NCI-H1092 (cell line): ENCODE measurements at places on chromosomes 2 and 18.

- no peak for DNase-seq
These were observed at the start of gene CD28 for GRCh38 chr2:203706403-203706802. Gene CD28, plus strand, starts transcription at chr2:203706639. Its CDS starts 58 bp downstream, at chr2:203706697.

GRCh38 chr18:27808683-27809082, 368.2 kb downstream of the CDH2 start:
- no peak for DNase-seq

- DNase-seq, result no peak
These were observed 30.3 kb upstream of the ACYP2 start for GRCh38 chr2:54085069-54085468.

DNA sequence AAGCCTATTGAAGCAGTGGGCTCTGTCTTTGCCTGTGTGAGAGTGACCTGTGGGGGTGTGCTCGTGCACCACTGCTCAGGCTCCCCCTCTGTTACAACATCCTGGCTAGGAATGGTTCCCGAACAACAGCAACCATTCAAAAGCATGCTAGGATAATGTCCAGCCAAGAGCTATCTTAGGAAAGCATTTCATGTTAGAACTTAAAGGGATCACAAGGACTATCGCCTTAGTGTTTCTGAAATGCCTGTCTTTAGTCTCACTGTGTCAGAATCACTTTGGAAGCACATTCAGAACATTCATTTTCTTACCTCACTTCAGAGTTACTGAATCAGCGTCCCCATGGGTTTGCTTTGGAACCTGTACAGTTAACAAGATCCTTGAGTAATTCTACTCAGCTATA, 134.9 kb upstream of the DSEL start:
- DNase-seq, result no peak

DNA sequence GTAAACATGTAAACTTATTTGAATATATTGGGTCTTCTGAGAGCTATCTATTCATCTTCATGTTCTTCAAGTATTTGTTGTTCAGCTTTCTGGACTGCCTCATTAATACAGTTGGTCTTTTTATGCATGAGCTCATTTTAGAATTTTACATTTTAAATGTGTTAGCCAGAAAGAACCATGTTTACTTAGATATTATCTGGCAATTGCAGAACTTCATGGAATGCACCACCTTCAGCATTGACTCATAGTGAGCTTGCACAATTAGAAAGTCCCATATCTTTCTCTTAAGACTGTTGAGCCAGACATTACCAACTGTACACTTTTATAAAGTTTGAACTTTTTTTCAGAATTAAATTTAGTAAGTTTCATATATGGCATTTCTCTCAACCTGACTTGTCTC, 536.7 kb downstream of the RIT2 start:
- DNase-seq, result no peak

GRCh38 chr2:158359846-158360245, 96.7 kb downstream of the CCDC148 start:
- DNase-seq, result no peak

- no peak for DNase-seq
These were observed 65.1 kb downstream of the MAPK4 start for GRCh38 chr18:50624981-50625380.

GRCh38 chr18:6613581-6613980, 115.9 kb upstream of the ARHGAP28 start:
- no peak for DNase-seq

DNA sequence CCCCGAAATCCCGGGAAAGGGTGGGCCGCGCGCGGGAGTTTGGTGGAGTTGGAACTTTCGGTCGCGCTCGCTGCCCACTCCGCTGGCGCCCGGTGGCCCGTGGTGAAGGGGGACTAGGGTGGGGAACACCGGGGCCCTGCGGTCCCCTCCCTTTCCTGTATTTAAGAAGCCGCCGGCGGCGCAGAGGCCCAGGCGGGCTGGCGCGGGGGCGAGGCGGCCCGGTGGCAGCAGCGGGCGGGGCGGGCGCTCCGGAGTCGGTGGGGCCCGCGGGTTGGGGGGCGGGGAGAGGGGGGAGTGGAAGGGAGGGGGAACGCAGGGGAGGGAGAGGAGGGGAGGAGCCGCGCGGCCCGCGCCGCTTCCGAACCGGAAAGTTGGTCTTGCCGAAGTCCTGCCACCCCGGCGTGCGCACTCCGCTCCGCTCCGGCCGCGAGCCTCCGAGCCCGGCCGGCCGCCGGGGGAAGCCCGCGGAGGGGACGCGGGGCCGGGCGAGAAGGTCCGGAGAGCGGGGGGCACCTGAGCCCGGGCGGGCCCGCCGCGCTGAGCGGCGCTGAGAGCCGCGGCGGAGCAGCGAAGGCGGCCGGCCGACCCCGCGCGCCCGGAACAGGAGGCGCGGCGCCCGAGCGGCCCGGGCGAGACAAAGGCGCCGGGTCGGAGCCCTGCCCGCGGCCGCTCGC, 425 bp upstream of the SALL3 start:
- no peak for DNase-seq

- no peak for DNase-seq
These were observed 449.5 kb upstream of the PKDCC start for GRCh38 chr2:41598161-41598894.

DNA sequence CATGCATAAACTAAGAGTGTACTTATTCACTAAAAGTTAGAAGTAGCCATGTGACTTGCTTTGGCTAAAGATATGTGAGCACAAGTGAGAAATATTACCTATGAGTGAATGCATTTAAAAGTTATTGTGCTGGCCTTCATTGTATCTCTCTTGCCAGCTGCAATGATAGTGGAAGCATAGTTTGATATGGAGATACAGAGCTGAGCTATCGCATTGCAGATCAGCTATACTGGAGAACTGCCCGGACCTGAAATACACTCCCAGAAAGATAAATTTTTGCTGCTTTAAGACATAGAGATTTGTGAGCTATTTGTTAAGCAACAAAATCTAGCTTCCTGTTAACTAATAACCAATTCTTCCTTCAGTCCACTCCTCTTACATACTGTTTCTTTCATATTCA, 571.1 kb downstream of the CPS1 start:
- no peak for DNase-seq

- no peak for DNase-seq
These were observed 10.7 kb downstream of the COL6A3 start for GRCh38 chr2:237403024-237403882.

DNA sequence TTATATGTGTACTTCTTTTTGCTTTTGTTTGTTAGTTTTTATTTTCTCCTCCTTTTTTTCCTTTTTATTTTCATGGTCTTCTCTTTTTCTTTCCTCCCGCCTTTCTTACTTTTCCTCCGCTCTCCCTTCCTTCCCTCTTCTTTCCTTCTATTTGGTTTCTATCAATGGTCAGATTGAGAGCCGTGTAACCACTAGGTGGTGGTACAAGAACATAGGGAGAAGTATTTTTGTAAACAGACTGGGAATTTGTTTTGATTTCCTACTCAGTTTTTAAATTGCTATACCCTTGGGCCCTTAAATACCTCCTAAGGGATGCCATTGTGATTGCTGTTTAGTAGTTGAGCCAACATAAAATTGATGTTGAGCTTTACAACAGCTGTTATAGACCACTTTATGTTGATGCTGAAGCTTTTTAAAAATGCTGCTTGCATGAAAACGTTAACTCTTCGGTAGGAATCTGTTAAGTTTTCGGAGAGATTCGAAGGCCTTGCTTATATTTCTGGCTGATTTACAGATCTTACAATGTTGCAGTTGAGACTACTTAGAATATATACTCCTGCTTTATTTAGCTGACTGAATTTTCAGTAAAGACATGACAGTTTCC, 124.2 kb downstream of the UBE2E3 start:
- no peak for DNase-seq

DNA sequence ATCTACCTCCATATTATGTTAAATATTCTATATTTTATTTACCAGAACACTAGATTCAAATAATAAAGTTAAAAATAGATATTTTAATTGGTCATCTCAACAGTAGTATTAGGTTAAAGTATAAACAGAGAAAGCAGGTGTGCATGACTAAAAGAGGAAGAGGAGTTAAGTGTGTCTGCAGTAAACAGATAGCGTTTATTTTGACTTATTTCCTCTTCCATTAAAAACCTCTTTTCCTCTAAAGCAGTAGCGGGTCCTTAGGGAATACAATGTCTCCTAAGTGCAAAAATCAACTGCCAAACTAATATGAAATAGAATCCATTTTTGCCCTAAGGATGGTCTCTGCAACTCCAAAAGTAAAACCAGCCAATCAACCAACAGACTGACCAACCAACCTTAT, 27.7 kb downstream of the EIF2AK3 start:
- DNase-seq, result no peak

DNA sequence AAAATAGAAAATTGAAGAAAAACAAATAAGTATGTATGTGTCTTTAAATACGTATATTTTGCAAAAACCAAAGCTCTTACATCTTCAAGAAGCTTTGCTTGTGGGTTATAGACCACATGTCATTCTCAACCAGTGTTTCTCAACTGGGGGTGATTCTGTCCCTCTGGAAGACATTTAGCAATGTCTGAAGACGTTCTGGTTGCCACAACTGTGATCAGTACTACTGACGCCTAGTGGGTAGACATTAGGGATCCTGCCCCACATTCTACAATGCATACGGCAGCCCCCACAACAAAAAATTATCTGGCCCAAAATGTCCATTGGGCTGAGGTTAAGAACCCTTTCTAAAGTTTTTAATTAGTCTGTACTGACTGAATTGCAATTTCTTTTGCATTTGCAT, 48.4 kb downstream of the UNC50 start:
- DNase-seq, result no peak

- no peak for DNase-seq
These were observed 456.8 kb downstream of the MTX2 start for GRCh38 chr2:176725873-176726645.

- no peak for DNase-seq
These were observed 127.5 kb upstream of the GAREM1 start for GRCh38 chr18:32598144-32598543.

GRCh38 chr2:163735685-163736432, at the start of gene FIGN:
Gene FIGN, minus strand, starts transcription at chr2:163736008. Its CDS starts 1,081 bp downstream, at chr2:163734927.
- peak; percentile 47 for DNase-seq

DNA sequence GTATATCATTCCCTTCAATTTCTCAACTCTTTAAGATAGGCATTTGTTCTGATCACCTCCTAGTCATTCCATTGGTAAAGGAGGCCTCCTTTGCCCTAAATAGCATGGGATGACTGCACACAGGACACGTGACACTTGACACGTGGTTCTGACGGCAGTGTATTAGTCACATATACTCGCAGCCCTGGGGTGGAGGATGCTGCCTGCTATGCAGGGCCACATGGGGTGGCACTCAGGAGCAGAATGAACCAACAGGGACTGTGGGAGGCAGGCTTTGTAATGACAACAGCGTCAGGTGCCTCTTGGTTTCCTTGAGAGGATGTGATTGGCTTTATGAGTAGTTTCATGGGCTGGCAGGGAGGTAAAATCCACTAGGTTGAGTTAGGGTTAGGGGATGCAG, 9.3 kb upstream of the KCNS3 start:
- no peak for DNase-seq

- no peak for DNase-seq
These were observed 240.5 kb downstream of the BCL2 start for GRCh38 chr18:63079114-63079513.

DNA sequence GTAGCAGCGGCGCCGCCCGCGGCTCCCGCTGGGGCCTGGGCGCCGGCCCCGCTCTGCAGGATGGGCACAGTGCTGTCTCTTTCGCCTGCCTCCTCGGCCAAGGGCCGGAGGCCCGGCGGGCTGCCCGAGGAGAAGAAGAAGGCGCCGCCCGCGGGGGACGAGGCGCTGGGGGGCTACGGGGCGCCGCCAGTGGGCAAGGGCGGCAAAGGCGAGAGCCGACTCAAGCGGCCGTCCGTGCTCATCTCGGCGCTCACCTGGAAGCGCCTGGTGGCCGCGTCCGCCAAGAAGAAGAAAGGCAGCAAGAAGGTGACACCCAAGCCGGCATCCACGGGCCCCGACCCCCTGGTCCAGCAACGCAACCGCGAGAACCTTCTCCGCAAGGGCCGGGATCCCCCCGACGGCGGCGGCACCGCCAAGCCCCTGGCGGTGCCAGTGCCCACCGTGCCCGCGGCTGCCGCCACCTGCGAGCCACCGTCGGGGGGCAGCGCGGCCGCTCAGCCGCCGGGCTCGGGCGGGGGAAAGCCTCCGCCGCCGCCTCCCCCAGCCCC, 369 bp downstream of the CDK5R2 start:
- no peak for DNase-seq

- DNase-seq, result no peak
These were observed at the start of gene SIGLEC15 for GRCh38 chr18:45825258-45826044. Gene SIGLEC15, plus strand, starts transcription at chr18:45825675. Its CDS starts 54 bp downstream, at chr18:45825729.

- DNase-seq, result no peak
These were observed 2.7 kb upstream of the MROH2A start for GRCh38 chr2:233775414-233775813.

GRCh38 chr2:214244847-214245246, 166.0 kb upstream of the VWC2L start:
- no peak for DNase-seq

DNA sequence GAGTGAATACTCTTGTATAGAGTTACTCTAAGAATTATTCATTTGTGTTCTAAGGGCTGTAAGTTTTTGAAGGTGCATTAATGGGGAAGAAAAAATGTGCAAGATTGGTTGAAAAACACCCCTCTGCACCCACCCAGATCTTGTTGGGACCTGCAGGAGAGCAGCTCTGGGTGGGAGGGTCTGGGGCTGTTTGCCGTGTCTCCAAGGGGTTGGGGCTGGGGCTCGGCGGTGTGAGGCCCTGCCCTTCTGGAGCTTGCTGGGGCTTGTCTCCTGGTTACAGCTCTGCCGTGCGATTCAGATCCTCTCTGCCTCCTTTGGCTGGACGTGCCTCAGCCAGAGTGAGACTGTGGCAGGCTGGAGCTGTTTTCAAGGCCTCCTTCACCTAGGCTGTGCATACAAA, 26.1 kb downstream of the IGFBP2 start:
- DNase-seq, result no peak

DNA sequence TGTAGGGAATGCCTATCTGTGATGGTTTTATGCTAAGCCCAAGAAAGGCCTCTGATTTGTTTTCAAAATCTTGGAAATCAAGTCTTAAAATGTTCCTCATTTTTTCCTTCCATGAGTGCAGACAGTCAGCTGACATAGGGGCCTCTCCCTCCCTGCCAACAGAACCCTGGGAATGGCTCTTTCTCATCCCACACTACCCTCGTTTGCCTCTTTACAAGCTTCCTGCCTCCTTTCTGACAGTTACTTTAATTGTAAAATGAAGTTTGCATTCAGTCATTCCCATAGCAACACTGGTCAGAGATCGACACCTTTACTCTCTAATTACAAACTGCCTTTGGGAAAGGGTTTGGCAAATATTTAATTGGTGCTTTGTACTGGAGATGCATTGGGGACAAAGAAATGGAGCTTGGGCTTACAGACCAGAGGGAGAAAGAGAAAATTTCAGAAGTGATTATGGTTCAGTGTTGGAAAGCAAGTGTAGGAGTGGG, 25.4 kb downstream of the KIF5C start:
- peak; percentile 57 for DNase-seq

DNA sequence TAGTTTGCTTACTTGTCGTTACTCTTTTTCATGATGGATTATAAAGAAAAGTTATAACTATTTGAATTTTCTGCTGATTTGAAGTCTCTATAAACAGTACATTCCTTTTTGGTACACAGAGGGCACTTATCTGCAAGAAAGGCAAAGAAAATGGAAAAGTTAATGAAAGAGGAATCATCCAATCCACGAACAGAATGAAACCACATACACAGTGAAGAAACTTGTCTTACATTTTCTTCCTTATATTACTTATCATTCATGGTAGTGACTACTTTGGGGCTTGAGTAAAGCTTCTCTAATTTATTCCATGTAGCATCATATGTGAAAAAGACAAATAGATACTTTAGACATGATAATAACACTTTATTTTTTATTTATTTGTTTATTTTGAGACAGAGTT, 14.8 kb upstream of the ACTR3 start:
- no peak for DNase-seq
